ENCODE measurements at places on chromosomes 5 and 9. TPM values are rescaled to one million over a fixed set of nuclear protein-coding genes. Genes with fewer than 3 reads are reported as not detected.

DNA sequence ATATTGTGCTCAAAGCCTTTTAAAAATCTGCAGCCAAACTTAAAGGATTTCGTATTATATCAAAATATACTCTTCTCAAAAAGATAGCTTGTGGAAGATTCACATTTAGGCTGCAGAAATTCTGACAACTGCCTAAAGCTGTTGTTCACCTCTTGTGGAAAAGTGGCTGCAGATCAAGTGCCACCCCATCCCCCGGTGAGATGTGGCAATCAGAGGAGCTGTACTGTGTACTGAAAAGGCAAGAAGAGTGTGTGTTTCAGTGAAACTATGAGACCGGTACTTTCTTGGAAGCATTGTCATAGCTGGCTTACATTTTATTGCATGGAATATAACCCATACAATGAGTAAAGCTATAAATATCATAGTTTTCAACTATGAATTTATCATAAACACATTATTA, 64.3 kb downstream of the CDH18 start:
- DNase-seq: no peak
- H3K4me3 ChIP-seq: no peak overlapping the region
- H3K36me3 ChIP-seq: no peaks in the 10 kb centered on the region
- no peaks in the 10 kb centered on the region for H3K27me3 ChIP-seq

- H3K27me3 ChIP-seq: no peaks in the 10 kb centered on the region
- DNase-seq: no peak
- no peak overlapping the region for H3K4me3 ChIP-seq
- H3K36me3 ChIP-seq: no peaks in the 10 kb centered on the region
Measured at GRCh38 chr5:68239487-68239886, 23.9 kb downstream of the PIK3R1 start.

GRCh38 chr9:132486706-132487350, 76.8 kb downstream of the CFAP77 start:
- H3K4me1 ChIP-seq: 0 out of 2 replicates have a peak, but pooled peaks cover 2% of the 10 kb centered on the region
- no peaks in the 10 kb centered on the region for H3K36me3 ChIP-seq
- no peak for DNase-seq
- no peak overlapping the region for H3K27ac ChIP-seq

GRCh38 chr9:87180841-87181240, 233.5 kb upstream of the GAS1 start:
- no peaks in the 10 kb centered on the region for H3K4me1 ChIP-seq
- H3K27me3 ChIP-seq: no peaks in the 10 kb centered on the region
- no peaks in the 10 kb centered on the region for H3K36me3 ChIP-seq
- H3K27ac ChIP-seq: no peak overlapping the region

DNA sequence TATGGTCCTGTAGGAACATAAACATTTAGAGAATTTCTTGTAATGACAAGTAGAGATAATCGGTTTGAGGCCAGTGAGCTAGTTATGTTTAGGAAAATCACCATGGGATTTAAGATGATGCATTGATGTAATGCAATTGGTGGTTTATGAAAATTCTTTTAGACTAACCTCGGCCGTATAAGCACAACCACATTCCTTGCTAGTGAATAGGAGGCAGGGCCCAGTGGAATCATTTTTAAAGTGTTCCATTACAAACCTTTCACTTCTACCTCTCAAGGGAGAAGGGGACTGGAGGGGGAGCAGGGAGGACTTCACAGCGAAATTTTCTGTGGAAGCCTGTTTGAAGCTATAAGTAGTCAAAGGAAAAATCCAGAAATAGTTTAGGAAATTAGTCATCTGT, 71.8 kb upstream of the NFIL3 start:
- H3K36me3 ChIP-seq: no peaks in the 10 kb centered on the region
- H3K4me3 ChIP-seq: no peak overlapping the region
- H3K27ac ChIP-seq: no peak overlapping the region
- H3K4me1 ChIP-seq: peaks cover 5% of the 10 kb centered on the region
- no peak for DNase-seq

DNA sequence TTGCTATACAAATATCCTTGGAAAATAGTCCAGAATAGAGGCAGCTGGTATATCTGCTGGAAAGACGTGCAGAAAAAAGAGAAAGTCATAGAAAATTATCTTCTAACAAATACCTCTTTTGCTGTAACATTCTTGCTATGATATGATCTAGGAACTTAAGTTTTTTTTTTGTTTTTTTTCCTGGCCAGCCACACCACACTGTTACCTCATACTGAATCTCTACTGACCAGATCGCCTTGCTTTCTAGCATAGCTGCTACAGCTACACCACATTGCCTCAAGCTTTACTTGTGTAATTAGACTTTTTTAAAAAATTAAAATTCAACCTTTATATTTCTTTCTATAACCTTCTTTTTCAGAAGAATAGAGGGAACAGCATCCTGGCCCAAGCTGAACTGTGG, 142.2 kb upstream of the PRLR start:
- H3K27ac ChIP-seq: no peak overlapping the region
- H3K4me3 ChIP-seq: no peak overlapping the region
- DNase-seq: no peak
- no peaks in the 10 kb centered on the region for H3K36me3 ChIP-seq
- no peaks in the 10 kb centered on the region for H3K4me1 ChIP-seq
- no peaks in the 10 kb centered on the region for H3K27me3 ChIP-seq

DNA sequence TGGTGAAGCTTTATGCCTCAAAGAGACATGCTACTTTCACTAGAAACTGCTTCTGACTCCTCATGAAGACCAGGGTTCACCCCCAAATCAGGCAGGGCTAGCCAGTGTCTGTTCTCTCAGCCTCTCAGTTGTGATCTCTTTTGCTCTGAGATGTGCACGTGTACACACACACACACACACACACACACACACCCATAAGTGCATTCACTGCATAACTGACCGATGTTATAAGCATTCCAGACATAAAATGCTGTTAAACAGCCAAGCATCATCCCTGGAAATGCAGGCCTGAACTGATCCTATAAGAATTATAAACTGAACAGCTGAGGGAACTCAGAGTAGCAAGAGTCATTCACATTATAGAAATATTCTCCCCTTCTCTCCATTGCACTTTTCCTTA, 85.0 kb downstream of the FSTL4 start:
- no peaks in the 10 kb centered on the region for H3K27me3 ChIP-seq
- peaks cover 5% of the 10 kb centered on the region for H3K4me1 ChIP-seq
- no peaks in the 10 kb centered on the region for H3K36me3 ChIP-seq
- no peak for DNase-seq
- no peak overlapping the region for H3K4me3 ChIP-seq

DNA sequence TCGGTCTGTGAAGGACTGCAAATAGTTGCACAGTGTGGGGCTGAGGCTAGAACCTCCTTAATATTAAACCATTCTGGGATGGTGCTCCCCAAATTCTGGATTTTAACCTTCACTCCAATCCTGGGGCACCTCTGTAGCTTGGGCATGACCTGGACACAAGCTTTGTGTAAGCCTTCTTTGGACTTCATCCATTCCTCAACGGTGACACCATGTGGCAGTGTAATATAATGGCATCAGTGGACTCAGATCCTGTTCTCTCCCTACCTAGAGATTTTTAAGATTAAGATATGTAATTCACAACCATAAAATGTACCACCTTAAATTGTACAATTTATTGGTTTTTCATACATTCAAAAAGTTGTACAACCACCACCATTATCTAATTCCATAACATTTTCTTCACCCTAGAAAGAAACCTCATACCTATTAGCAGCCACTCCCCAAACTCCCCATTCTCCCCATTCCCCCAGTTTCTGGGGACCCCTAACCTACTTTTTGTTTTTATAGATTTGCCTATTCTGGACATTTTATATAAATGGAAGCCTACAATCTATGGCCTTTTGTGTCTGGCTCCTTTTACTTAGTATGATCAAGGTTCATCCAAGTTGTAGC, 4.8 kb upstream of the PLGRKT start:
- peak; percentile 49 for DNase-seq
- H3K27ac ChIP-seq: no peak overlapping the region
- H3K4me1 ChIP-seq: peaks cover 6% of the 10 kb centered on the region

DNA sequence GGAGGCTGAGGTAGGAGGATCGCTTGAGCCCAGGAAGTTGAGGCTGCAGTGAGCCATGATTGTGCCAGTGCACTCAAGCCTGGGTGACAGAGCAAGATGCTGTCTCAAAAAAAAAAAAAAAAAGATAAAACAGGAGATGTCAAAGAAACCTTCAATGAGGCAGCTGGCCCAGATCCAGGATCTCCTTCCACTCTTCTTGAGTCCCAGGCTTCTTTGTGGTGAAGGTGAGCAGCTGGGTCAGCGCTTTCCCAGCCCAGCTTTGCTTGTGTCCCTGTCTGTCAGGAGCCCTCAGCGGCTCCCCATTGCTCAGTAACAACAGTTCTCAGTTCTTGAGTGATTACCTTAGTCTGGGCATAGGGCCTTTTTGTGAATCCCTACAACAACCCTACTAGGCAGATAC, 69.4 kb upstream of the PSD2 start:
- DNase-seq: no peak
- no peaks in the 10 kb centered on the region for H3K4me1 ChIP-seq
- H3K27me3 ChIP-seq: no peaks in the 10 kb centered on the region
- no peak overlapping the region for H3K4me3 ChIP-seq
- H3K27ac ChIP-seq: no peak overlapping the region

DNA sequence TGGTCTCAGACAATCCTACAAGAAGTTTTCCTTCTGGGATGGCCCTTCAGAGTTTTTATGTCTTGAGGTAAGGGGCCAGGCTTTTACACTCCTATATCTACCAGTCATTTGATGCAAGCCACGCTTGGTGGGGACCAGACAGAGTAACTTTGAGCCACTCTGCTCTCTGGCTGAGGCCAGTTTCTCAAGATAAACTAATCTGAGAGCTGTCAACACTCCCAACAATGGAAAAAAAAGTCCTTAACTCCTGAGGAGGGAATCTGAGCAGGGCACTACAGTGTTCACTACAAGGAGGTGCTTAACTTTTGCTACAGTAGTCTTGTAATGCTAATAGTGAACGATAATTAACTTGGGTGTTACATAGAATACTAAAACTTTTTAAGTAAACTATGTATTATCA, 62.7 kb downstream of the MRPS30 start:
- H3K27ac ChIP-seq: no peak overlapping the region
- no peaks in the 10 kb centered on the region for H3K36me3 ChIP-seq
- H3K27me3 ChIP-seq: no peaks in the 10 kb centered on the region
- no peak for DNase-seq

- H3K27me3 ChIP-seq: no peaks in the 10 kb centered on the region
- H3K36me3 ChIP-seq: no peaks in the 10 kb centered on the region
- no peaks in the 10 kb centered on the region for H3K4me1 ChIP-seq
- no peak overlapping the region for H3K4me3 ChIP-seq
Measured at GRCh38 chr5:58970766-58971165, 387.9 kb downstream of the RAB3C start.

DNA sequence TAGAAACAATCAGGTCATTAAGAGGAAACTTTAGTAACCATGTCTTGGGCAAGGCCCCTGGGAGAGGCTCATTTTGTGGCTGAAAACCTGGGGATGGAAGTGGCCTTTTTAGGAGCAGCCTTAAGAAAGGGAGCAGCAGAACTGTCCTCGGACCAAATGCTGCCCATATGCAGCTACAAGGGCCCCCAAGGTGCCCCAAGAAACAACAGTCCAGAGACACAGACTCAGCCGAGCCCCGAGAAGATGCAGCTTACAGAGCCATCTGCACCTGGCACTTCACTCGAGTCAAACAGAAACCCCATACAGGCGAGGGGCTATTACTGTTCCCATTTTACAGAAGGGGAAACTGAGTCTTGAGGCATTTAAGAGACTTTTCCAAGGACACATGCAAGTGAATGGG, 58.0 kb downstream of the COL23A1 start:
- peaks cover 1% of the 10 kb centered on the region for H3K4me1 ChIP-seq
- no peaks in the 10 kb centered on the region for H3K36me3 ChIP-seq
- no peak for DNase-seq

DNA sequence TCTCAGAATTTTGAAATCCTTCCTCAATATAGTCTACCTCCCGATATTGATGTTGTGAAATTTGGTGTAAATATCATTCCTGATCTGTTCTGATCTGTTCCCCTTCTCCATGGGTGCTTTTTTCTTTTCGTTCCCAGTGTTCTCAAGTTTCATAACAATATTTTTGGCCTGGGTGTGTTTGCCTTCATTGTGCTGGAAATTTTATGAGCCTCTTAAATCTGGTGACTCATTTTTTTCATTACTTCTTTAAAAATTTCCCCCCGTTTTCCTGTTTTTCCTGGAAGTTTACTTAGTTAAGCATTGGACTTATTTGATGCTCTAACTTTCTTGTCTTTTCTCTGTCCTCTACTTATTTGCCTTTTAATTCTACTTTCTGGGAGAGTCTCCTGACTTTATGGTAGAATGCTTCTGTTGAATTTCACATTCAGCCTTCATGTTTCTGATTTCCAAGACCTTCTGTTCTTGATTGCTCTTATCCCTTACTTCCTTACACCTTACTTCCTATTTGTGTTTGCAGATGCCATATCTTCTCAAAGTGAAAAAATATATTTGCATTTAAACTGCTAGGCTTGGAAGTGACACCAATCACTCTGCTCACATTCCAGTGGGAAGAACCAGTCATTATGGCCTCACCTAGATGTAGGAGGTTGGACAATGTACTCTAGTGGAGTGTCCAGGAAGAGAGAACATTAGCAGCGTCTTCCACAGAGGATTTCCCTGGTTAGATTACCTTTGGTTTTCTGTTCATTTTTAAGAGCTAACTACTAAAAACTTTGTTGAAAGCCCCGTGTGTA, 441.9 kb downstream of the ARHGEF28 start:
- H3K27me3 ChIP-seq: no peaks in the 10 kb centered on the region
- no peaks in the 10 kb centered on the region for H3K36me3 ChIP-seq
- H3K4me3 ChIP-seq: no peak overlapping the region
- DNase-seq: no peak

- H3K27ac ChIP-seq: no peak overlapping the region
- no peak for DNase-seq
- H3K27me3 ChIP-seq: no peaks in the 10 kb centered on the region
- H3K4me3 ChIP-seq: no peak overlapping the region
- peaks cover 37% of the 10 kb centered on the region for H3K36me3 ChIP-seq
Measured at GRCh38 chr9:120398286-120398685, 181.7 kb downstream of the CDK5RAP2 start.

DNA sequence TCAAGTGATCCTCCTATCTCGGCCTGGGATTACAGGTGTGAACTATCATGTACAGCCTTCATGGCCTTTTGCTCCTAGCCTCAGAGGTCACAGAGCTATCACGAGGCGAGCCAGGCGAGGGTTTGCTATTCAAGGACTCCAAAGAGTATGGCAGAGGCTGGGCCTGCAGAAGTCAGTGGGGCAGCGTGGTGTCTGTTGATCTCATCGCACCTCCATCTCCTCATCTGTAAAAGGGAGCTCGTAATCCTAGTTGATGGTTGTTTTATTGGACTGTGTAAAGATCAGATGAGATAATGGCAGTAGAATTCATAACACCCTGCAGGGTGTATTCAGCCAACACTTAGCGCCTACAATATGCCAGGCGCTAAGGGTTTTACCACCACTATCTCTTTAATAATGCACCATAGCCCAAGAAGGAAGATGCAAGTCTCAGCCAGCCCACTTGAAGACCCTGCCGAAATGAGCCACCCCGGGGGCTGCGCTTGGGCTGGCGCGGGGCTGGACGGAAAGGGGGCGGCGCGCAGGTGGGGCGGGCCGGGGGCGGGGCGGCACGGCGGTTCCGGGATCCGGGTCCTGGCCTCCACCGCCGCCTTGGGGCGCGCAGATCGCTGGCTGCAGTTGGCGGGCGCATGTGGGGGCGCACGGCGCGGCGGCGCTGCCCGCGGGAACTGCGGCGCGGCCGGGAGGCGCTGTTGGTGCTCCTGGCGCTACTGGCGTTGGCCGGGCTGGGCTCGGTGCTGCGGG, at the start of gene GALNT12:
GALNT12 (plus strand) TSS at position 601 of the 744 bp plus-strand sequence; CDS start at position 630, 29 bp downstream.
- H3K27ac ChIP-seq: no peak within 1 kb of the TSS
- peak within 1 kb of the TSS; percentile 38 for H3K4me3 ChIP-seq
- peaks cover 13% of the 10 kb centered on the region for H3K4me1 ChIP-seq

The SPATA31E1 gene
- 0.09 TPM for total RNA-seq

The GRXCR2 gene
- not detected for total RNA-seq

The RAPGEF6 gene
- 20.0 TPM for total RNA-seq

The ACTBL2 gene
- total RNA-seq: not detected

The TMEM252 gene
- total RNA-seq: not detected

The FOXD4L6 gene
- 0.13 TPM for total RNA-seq

The RPS14 gene
- total RNA-seq: 2,548 TPM

The LPCAT1 gene
- total RNA-seq: 260 TPM

The ZNF462 gene
- total RNA-seq: 163 TPM
